Lower leg skin (tissue), 4 donors: ENCODE measurements at places on chromosomes 5 and 9. TPM values are rescaled to one million over a fixed set of nuclear protein-coding genes. Genes with fewer than 3 reads are reported as not detected.

KYAT1 gene
- total RNA-seq = 9.3 TPM

APBA1 gene
- total RNA-seq = 5.1 TPM

NEUROG1 gene
- total RNA-seq = not detected

GABBR2 gene
- not detected for total RNA-seq

CPEB4 gene
- 79.6 TPM for total RNA-seq

ADAMTS2 gene
- total RNA-seq = 2.3 TPM

PRUNE2 gene
- 4.6 TPM for total RNA-seq

INSL4 gene
- not detected for total RNA-seq

KIF12 gene
- 0.53 TPM for total RNA-seq

C1QTNF3 gene
- 7.9 TPM for total RNA-seq

GDF9 gene
- 0.17 TPM for total RNA-seq

MYOZ3 gene
- 0.10 TPM for total RNA-seq

MYORG gene
- total RNA-seq = 4.3 TPM
